ENCODE measurements at places on chromosomes 1 and 21.
A peak's percentile ranks its signal among the peaks of the same experiment; 100 is the strongest.

DNA sequence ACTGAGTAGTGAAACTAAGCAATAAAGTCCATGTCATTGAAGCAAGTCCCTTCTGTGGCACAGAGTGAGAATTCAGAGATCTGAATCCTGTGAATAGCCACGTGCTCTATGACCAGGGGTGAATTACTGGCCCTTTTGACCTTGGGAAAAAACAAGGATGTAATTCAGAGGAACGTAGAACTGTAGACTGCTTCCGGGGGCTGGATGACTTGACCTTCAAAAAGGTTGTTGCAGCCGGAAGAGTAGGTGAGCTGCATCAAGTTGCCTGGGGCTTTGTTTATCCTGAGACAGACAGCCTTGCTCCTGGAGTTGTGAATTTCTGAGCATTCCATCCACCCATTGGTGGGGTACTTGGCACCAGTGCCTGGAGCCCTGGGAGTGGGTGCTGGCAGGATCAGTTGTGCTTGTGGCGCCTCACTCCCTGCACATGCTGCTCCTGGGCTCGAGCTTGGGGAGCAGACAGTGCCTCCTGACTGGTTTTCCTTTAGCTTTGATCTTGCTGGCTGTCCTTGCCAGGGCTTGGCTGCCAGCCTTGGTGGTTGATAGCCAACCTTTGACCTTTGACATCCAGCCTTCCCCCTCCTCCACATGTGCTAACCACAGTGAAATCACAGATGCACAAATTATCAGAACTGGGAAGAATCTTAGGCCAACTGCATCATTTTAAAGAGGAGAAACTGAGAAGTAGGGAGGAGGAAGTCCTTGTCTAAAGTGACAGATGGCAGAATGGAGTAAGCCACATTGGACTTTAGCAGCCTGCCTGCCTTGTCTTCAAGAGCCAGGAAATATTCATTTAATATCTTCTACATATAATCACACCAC, 16.2 kb upstream of the MYOG start:
- DNase-seq, result peak; percentile 9

- DNase-seq, result no peak
Observed at GRCh38 chr1:5909576-5910275, 82.5 kb downstream of the NPHP4 start.

DNA sequence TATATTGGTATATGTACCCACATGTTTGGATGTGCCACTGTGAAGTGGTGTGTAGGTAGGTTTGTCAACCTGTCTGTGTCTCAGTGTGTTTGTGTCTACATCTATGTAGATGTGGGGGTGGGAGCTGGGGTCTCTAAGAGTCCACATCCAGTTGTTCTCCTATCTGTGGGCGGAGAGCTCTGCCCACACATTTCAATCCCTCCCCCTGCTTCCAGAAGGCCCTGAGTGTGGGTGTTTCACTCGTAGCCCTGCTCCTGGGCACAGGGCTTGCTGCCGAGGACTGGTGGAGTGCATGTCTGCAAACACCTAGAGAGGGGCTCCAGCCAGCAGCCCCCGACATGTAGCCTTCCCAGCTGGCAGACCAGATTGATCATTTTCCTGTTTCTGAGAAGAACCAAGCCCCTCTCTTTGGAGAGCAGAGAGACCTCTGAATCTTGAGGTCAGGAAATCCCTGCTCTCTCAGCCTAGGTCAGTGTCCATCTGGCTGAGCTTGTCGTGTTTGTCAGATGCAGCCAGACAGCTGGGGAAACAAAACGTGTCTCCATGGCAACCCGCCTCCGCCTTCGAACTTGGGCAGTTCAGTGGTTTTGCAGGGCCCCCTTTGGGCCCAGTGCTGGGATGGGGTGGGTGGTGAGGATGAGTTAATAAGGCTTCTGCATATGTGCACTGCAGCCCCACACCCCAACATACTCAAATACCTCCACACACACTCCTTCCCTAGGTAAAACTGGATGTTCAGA, 31.2 kb upstream of the SYNC start:
- no peak for DNase-seq

GRCh38 chr1:98555814-98556213, 105.7 kb upstream of the SNX7 start:
- no peak for DNase-seq

GRCh38 chr1:157469300-157469699, 83.0 kb downstream of the FCRL5 start:
- DNase-seq, result no peak

- peak; percentile 81 for DNase-seq
Observed at GRCh38 chr21:15446223-15446622, 283.6 kb upstream of the USP25 start.

- DNase-seq, result no peak
Observed at GRCh38 chr1:209634005-209634737, 18.1 kb downstream of the LAMB3 start.

DNA sequence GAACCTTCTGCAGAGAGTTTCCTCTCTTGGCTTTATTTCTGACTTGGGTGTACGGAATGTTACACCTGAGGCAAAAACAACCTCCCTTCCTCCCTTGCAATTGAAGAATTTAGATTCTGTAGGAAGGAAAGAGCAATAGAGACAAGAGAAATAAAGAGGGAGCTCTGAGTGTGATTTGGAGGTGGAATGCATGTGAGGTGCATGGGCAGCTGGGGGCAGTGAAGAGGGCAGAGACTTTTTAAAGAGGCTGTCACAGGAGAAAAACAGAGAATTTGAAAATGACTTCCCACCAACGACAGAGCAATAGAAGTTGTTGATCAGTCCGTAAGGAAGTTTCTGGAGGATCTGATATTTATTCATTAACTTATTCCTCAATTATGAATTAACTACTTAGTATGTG, 172.0 kb upstream of the B3GALT2 start:
- no peak for DNase-seq

DNA sequence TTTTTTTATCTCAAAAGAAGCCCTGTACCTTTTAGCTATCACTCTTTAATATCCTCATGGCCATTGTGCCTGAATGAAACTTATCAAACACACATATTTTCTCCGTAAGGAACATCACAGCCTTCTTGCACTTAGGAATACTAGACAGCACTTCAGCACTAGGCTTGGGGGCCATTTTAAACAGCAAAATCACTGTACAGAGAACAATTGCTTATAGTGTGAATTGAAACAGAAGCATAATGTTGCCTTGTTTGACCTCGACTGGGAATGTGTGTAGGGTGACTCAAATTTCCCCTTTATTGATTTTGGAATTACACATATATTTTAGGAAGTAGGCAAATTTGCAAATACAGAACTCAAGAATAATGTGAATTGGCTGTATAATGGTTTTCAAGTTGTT, 36.4 kb downstream of the KYAT3 start:
- no peak for DNase-seq

DNA sequence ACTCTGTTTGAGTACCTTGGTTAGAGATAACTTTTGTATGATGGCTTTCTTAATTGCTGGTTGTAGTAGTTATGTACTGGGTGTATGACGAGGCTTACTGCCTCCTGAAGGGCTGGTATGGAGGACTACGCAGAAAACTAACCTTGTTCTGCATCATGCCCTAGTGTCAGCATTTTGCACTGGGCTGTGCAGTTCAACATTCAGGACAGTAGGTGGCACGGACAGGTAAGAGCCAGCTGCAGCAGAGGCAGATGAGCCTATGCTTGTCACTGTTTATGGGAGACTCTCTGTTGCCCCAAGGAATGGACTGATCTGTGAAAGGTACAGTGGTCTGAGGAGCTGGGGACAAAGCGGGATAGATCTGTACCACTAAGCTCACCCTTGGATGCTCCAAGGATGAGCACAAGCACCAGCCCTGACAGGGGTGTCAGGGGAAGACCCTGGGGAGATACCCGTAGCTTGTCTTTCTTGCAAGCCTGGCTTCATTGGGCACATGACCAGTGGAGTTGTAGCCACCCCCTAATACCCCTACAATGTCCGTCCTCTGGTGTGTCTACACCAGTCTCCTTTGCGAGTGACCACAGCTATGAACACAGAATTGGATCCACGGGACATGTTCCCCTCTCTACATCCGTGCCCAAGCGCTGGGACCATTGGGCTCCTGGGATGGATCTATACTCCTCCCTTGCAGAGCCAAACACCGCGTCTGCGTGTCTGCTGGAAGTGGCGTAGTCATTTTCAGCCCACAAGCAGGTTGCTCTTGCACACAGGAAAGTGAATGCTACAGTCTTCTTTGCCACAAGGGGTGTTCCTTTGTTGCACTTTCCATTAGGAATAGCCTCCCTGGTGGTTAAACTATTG, 51.1 kb upstream of the CFHR3 start:
- DNase-seq, result no peak

- DNase-seq, result no peak
Observed at GRCh38 chr1:187794561-187794960, 965.8 kb downstream of the PLA2G4A start.

DNA sequence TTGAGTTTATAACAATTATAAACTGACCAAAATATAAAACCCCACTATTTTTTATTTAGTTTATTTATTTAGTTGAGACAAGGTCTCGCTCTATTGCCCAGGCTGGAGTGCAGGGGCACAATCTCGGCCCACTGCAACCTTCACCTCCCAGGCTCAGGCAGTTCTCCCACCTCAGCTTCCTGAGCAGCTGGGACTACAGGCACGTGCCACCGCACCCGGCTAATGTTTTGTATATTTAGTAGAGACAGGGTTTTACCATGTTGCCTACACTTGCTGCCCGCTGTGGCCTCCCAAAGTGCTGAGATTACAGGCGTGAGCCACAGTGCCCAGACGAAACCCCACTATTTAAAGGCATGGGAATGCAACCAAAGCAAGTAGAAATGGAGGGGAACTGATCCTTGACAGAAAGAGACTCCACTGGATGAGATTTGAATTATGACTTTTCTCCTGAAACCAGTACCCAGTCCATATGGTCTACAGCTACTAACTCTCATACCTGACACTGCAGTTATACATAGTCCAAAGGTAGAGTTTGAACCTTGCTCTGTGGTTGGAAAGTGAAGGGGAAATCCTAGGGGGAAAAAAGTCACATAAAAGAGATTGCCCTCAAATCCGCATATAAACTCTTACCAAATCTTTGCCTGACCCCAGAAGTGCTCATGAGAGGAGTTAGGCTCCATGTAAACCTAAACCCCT, 11.3 kb downstream of the LRRC8C start:
- DNase-seq, result no peak

GRCh38 chr1:96487394-96487793, 234.2 kb upstream of the PTBP2 start:
- DNase-seq, result no peak

DNA sequence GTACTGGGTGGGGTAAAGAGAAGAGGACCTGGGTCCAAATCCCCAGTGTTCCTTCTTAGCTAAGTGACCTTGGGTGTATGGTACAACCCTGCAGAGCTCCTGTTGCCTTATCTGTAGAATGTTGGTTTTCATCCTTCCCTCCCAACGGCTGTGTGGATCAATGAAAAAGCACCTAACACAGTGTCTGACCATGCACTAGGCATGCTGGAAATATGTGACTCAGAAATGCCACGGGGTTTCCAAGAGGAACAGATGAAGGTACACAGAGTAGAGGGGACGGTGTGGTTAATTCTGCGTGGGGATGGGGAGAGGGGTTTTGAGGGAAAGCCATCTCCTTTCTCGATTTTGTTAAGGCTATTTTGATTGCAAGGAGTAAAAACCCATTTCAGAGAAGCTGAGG, 8.6 kb downstream of the NIPAL3 start:
- no peak for DNase-seq

DNA sequence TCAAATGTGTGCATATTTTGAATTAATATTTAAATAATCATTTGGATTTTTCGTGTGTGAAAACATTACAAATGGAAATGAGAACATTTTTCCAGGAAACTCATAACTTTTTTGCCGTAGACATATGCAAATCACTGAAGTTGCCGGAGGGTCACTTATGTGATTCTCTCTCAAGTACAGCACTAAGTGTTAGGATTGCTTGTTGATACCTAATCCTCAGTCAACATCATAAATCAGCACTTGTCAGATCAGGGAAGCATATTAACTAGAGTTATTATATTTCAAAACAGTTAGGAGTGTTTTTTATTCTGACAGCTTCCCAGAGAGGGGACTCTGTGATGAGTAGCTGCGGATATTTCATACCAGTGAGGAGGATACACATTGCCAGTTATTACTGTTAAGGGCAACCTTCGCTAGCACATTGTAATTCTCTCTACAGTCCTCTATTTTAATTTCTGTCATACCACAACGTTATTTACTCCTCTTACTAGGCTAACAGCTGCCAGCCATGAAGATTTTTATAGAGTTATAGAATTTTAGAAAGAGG, 41.5 kb downstream of the NCAM2 start:
- DNase-seq, result no peak

DNA sequence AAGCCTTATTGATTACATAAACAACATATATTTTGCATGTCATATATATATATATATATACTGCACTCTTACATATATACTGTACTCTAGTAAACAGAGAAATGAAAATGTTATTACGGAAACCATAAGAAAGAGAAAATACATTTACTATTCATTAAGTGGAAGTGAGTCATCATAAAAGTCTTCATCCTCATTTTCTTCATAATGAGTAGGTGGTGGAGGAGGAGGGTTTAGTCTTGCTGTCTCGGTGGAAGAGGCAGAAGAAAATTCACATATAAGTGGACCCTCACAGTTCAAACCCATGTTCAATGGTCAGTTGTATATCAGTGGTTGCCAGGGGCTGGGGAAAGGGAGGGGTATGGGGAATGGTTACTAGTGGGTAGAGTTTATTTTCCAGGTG, 8.0 kb upstream of the IFNLR1 start:
- no peak for DNase-seq
